ENCODE measurements at places on chromosomes 12 and 14. TPM values are rescaled to one million over a fixed set of nuclear protein-coding genes. Genes with fewer than 3 reads are reported as not detected.

Gene ARHGDIB
- total RNA-seq = 1,170 TPM

Gene SGPP1
- total RNA-seq = 21.8 TPM

Gene KRT1
- total RNA-seq = 1.8 TPM

Gene SMCO2
- not detected for total RNA-seq

Gene PPFIA2
- total RNA-seq = not detected

Gene CEBPE
- total RNA-seq = 0.21 TPM

Gene ACSS3
- 0.10 TPM for total RNA-seq

Gene FAR2
- total RNA-seq = 7.0 TPM

Gene SLCO1B1
- not detected for total RNA-seq

Gene METTL3
- 41.3 TPM for total RNA-seq

Gene CCDC177
- not detected for total RNA-seq

Gene DRAM1
- total RNA-seq = 23.6 TPM

Gene CYP27B1
- total RNA-seq = 1.3 TPM

Gene OASL
- 18.5 TPM for total RNA-seq

Gene FAM181A
- not detected for total RNA-seq

Gene KIF21A
- 9.6 TPM for total RNA-seq

Gene TGM1
- total RNA-seq = 4.2 TPM

Gene HAL
- 2.1 TPM for total RNA-seq

Gene CCT2
- total RNA-seq = 126 TPM

Gene KERA
- total RNA-seq = not detected

Gene RASSF9
- total RNA-seq = not detected

Measured in mononuclear cell (primary cell).